ENCODE measurements at places on chromosomes 4 and X.

- no peak for DNase-seq
Measured at GRCh38 chr4:182862141-182862875, 54.9 kb downstream of the DCTD start.

DNA sequence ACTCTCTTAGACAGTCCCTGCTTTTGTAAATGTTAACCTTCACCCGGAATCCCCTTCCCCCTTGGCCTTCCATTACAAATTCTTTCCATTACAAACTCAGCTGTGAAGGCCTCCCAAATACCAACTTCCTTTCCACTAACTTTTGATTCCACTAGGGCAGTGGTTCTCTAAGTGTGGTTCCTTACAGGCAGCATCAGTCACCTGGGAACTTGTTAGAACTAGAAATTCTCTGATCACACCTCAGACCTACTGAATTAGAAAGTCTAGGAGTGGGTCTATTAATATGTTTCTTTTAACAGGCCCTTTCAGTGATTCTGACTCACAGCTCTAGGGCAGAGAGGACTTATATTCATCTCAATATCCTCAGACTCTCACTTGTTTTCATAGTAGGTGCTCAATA is 19.0 kb upstream of the MRPL1 start:
- DNase-seq: no peak

GRCh38 chr4:188082796-188083195 is 26.6 kb downstream of the TRIML2 start:
- DNase-seq: no peak

GRCh38 chr4:38957261-38957815 is 74.9 kb downstream of the TMEM156 start:
- DNase-seq: no peak

All from RKO (cell line).